ENCODE measurements at places on chromosomes 6 and 20.
A peak's percentile ranks its signal among the peaks of the same experiment; 100 is the strongest.

- DNase-seq = peak; percentile 84
These were observed 54.3 kb downstream of the SYTL3 start for GRCh38 chr6:158703837-158704822.

DNA sequence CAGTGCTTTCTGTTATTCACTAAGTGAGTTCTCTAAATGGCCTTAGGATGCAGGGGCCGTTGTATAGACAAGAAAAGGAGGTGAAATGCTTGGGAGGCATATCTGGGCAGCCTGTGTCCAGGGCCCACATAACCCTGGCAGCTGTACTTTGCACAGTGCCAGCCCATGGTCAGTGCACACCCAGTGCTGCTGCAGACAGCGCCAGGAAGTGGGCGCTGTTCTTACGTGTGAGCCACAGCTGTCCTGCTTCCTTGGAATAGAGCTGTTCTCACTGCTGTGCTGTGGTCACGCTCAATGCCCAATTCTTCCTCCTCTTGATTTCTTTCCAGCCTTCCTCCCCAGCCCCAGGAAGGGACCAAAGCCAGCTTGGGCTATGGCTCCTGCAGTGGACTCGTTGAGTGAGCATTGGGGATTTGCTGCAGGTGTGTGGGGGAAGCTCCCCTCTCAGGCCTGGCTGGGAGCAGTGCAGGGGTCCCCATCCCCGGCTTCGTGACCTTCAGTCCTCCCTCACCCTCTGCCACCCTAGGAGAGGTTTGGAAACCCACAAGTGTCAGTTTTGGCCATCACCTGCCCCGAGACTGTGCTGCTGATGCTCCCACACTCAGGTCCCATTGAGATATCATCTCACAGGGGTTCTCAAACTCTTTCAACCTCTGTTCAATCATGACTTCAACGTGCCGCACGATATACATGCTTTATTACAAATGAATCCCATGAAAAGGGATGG is 246.8 kb upstream of the EXOC2 start:
- DNase-seq = no peak

DNA sequence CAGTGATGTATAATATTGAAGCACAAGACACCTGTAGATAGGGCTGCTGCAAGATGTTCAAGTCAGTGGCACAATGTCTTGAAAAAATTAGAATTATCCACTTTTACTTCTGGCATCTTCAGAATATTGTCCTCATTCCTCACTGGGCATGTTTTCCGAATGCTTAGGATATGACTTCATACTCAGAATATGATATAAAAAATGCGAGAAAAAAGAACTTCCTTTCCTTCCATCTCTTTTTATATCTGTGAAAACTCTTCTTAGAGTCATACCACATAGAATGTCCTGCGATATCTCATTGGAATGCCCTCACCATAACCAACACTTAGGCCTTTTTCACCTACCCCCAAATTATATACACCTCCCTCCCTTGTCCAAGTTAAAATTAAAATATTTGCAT is 4.6 kb downstream of the MAS1L start:
- DNase-seq = no peak

DNA sequence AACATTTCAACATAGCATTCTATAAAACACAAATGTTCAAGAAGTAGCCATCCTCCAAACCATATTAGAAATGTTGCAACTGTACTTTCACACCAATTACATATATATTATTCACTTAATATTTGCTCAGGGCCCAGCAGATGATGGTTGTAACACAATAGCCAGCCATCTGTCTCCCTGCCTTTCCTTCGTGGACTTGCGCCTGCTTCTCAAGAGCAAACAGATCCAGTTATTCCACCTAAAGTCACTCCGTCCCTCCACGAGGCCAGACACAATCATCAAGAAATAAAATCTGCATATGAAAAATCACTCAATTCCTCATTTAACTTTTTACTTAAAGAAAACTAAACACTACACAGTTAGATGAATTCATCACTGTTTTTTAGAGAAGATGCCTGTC is 160.4 kb downstream of the RALGAPA2 start:
- DNase-seq = no peak

- DNase-seq = no peak
These were observed 597.4 kb upstream of the HS3ST5 start for GRCh38 chr6:114940181-114940580.

DNA sequence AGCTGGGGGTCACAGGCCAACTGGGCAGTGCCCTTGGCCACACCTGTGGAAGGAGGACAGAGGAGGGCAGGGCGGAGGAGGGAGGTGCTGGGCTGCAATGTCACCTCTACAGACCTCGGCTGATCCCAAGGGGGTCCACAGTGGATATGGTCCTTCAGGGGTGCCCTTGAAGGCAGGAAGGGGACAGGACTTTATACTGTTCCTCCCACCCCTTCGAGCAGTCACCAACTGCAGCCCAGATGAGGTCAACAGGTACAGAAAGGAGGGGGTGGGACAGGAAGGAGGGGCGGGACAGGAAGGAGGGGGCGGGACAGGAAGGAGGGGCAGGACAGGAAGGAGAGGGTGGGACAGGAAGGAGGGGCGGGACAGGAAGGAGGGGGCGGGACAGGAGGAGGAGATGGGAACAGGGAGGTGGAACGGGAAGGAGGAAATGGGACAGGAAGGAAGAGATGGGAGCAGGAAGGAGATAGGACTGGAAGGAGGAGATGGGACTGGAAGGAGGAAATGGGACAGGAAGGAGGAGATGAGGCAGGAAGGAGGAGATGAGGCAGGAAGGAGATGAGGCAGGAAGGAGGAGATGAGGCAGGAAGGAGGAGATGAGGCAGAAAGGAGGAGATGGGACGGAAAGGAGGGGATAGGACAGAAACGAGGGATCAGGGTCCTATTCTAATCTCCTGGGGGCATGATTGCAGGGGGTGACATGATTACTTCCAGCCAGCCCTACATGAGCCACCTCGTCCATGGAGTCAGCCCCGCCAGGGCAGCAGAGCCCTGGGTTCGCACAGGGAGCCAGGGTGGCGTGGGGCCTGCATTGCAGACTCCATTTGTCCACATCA is 19.4 kb upstream of the MRGBP start:
- DNase-seq = peak; percentile 75

GRCh38 chr6:156988276-156989158 is 211.3 kb downstream of the ARID1B start:
- DNase-seq = peak; percentile 21

DNA sequence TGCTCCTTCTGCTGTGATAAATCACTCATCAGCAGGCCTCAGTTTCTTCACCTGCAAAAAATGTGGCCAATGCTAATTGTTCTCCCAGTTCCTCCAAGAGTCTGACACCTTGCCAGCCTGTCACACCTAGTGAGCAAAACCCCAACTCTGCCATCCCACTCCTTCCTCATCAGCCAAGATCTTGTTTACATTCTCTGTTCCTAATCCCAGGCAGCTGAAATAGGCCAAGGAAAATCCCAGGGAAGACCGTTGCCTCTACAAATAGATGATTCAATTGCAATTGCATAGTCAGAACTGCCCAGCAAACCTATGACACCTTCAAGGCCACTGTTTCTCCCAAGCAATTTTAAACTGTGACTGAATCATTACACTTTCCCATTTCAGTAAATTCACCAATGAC is 78.7 kb downstream of the GMDS start:
- no peak for DNase-seq

DNA sequence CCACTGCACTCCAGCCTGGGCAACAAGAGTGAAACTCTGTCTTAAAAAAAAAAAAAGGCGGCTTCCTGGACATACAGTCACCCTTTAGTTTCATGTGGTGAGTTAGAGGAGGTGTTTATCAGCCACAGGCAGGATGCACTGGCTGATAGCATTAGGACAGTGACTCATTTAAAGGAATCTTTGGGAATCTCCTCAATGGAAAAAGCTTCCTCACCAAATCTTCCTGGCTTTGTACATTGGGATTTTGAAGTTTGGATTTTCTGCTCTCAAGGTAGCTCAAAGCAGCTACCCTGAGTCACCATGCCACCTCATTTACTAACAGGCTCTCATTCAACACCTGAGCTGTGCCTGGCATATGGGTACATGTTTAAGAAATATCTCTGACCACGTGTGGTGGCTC is 20.2 kb downstream of the PRPH2 start:
- no peak for DNase-seq

GRCh38 chr20:10131732-10132345 is 86.8 kb upstream of the SNAP25 start:
- DNase-seq = no peak

GRCh38 chr6:84340422-84340821 is 113.0 kb upstream of the CEP162 start:
- DNase-seq = no peak

GRCh38 chr6:135115834-135116233 is 61.2 kb upstream of the HBS1L start:
- no peak for DNase-seq

DNA sequence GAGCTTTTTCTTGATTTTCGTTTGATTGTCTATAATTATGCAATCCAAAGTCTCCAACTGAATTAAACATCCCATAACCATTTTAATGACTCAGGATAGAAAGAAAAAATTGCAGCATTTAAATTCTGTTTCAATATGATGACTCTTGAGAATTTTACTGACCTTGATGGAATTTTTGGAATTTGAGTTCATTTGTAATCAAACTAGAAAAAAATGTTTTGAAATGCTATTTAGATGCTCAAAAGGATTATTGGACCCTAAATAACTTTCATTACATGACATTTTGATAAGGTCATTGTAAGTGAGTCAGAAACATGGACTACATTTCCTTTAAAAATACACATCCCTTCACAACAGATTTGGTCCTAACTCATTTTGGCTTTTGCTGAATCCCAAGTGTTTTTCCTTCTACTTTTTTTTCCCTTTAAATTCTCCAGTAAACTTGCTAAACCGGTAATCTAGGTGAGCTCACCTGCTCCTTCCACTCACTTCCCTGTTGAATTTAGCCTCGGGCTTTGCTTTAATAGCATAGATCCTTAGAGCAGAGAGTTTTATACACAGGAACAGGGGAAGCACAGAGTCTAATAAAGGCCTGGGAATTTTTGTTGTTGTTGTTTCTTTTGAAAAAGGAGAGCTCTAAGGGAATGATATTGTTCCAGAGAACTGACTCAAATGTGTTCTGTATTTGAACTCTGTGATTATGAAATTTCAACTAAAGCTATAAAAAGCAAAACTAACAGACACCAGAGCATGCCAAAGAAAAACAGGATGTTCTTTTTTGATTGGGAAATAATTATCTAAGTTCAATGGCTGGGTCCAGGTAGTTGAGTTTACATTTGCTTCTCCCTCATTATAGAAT is 1088.2 kb upstream of the CITED2 start:
- DNase-seq = no peak

GRCh38 chr6:140463312-140463710 is 1088.9 kb upstream of the CITED2 start:
- DNase-seq = no peak

GRCh38 chr20:47117773-47118172 is 223.1 kb downstream of the EYA2 start:
- no peak for DNase-seq

DNA sequence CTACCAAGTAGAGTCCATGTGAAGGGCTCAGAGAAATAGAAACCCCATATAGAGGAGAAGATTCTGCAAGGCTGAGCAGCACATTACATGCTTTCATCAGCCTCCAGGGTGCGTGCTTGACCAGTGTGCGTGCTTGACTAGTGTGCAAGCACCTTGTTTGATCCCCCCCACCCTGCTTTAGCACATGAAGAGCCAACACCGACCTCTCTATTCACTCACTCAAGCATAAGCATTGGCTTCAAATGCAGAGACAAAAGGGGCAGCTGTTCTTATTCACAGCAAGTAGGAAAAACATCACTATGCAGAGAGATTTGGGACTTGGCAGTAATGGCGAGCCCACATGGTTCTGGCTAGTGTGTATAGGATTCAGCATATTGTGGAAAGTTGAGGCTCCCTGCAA is 278.7 kb upstream of the RNF217 start:
- no peak for DNase-seq

- DNase-seq = no peak
These were observed 209.4 kb upstream of the JAG1 start for GRCh38 chr20:10883166-10883565.

GRCh38 chr6:135522965-135523692 is 25.6 kb upstream of the AHI1 start:
- DNase-seq = no peak

DNA sequence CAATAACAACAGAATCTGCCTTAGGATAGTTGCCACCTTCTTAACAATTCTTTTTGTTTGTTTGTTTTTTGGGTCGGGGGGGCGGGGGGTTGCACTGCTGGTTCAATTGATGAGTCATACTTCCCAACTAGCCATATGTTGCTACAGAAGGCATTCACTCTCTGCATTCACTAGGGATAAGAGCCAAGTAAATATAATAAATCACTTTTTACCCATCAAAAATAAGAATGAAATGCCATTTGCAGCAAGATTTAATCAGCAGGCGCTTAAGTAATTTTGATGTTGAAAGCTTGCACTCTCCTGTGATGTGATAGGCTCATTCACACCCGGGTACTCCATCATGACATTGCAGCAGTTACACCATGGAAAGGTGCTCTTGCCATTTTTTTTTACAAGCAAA is 209.8 kb downstream of the HIVEP2 start:
- no peak for DNase-seq

DNA sequence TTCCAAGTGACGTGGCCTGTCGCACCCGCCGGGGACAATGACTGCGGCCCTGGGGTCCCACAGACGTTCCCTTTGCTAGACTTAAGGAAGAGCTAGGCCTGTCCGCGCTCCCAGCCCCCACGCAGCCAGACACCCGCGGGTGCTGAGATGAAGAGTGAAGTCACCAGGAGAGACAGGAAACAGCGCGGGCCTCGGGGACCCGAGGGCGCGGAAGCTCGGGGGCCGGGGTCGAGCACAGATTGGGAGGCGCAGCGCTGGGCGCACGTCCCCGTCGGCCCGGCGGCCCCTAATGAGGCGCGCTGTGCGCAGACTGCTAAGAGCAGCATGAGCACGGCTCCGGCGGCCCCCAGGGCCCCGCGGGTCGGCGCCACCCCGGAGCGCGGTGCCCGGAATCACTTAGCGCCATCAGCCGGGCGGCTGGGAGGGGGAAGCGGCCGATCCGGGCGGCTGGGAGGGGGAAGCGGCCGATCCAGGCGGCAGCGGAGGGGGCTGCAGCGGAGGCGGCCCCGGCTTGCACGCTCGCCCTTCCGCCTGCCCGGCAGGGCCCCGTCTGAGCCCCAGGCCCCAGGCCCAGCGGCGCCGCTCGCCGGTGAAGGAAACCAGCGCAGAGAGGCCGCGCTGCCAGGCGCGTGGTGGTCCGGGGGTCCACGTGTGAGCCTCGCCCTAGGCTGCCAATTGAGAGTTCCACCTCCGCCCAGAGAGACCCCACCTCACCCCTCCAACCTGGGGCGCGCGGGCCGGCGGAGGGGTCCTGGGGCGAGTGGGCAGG is 8.3 kb upstream of the AVP start:
- peak; percentile 54 for DNase-seq

GRCh38 chr20:57568088-57568896 is 7.4 kb downstream of the PCK1 start:
- no peak for DNase-seq

GRCh38 chr20:37356961-37357371 is 11.0 kb downstream of the SRC start:
- no peak for DNase-seq

All from CD4-positive, alpha-beta T cell treated with Interleukin-4 for 1 hour (primary cell).